ENCODE measurements at places on chromosomes 6 and 20. TPM values are rescaled to one million over a fixed set of nuclear protein-coding genes. Genes with fewer than 3 reads are reported as not detected.

The ZNF391 gene
- 3.2 TPM for polyA plus RNA-seq

The ULBP1 gene
- polyA plus RNA-seq = 2.3 TPM

The HEY2 gene
- polyA plus RNA-seq = 2.5 TPM

The BPI gene
- 0.61 TPM for polyA plus RNA-seq

The GPR6 gene
- polyA plus RNA-seq = 15.7 TPM

Data from brain (organoid and tissue), 16 donors.